ENCODE measurements at places on chromosomes 2 and 18. TPM values are rescaled to one million over a fixed set of nuclear protein-coding genes. Genes with fewer than 3 reads are reported as not detected.

Gene CIDEA
- 0.52 TPM for total RNA-seq

Gene LOXHD1
- total RNA-seq, result not detected

Gene UGT1A10
- total RNA-seq, result not detected

Gene CFLAR
- total RNA-seq, result 104 TPM

Gene RMDN2
- 13.6 TPM for total RNA-seq
